Activated CD4-positive, alpha-beta T cell treated with anti-CD3 and anti-CD28 coated beads for 48 hours (primary cell): ENCODE measurements at places on chromosomes 12 and 14.

DNA sequence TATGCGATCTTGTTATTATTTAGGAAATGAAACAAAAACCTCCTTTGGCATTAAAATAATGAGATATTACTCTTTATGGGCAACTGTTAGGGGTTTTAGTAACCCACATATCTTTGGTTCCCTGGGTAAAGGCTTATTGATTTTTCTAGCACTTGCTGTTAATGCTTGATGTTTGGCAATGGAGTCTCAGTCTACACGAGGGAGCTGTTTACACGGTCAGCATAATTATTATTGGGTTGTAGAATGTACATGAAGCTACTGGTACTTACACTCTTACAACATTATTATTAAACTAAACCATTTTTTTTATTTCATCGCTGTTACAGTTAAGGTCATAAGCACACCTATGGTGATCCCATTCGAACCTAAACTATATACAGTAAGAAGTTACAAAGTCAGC, 12.1 kb downstream of the RPS29 start:
- DNase-seq = no peak

GRCh38 chr14:55593698-55594097, 13.7 kb downstream of the KTN1 start:
- no peak for DNase-seq

GRCh38 chr12:86261142-86261541, 5.0 kb upstream of the MGAT4C start:
- no peak for DNase-seq

DNA sequence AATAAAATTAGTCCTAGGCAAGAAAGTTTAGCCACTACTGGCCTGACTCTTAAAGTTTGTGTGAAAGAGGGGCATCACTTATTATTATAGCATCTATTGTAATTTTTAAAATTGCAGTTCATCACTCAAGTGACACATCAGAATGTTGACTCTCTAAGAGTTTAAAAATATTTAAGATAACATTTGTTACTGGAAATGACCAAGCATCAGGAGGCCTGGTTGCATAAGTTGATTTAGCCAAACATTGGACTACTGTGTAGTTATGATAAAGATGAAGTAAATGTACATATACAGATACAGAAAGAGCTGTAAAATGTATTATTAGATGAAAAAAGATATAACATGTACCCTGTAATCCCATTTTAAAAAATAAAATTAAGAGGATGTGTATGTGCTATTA, 47.5 kb downstream of the SCFD1 start:
- no peak for DNase-seq

DNA sequence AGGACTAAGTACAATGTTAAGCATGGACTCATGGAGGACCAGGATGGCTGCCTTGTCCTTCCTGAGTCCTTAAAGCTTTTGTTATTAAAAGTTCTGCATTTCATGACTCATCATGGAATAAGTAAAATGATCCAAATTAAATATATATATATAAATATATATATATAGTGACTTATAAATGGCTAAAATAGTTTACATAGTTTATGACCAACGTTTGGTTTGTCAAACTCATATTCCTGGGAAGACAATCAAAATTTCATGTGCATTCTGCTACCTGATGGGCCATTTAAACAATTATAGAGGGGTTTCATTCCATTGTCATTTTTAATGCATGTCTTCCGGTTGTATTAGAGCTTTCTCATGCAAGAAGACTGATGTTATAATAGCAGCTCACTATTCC, 1190.7 kb downstream of the FSCB start:
- DNase-seq = no peak

DNA sequence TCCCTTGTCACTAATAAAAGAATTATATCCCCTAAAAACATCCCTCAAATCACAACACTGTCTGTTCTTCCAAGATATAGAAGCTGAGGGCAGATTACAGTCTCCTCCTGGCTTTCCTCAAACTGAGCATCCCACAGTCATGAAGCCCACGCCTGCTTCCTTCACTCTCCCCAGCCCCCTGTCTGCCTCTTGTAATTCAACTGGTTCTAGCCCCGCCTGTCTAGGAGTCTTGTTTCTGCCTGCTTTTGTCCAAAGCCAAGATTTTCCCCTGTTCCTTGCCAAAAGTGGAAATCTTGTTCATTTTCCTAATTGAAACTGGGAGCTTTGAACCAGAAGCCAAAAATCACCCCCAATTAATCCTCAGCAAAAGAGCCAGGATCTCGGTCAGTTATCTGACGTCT, 35.9 kb upstream of the PWP1 start:
- DNase-seq = no peak
